B cell (primary cell): ENCODE measurements at places on chromosomes 6 and 20. TPM values are rescaled to one million over a fixed set of nuclear protein-coding genes. Genes with fewer than 3 reads are reported as not detected.

- no peak for DNase-seq
Measured at GRCh38 chr6:143298071-143298470, 152.4 kb downstream of the ADAT2 start.

Gene HMGN3
- total RNA-seq: 40.4 and 44.3 TPM in 2 replicates

GRCh38 chr20:53691060-53691810 is 97.6 kb upstream of the ZNF217 start:
- DNase-seq: no peak

Gene TRAPPC3L
- total RNA-seq: not detected in 2 replicates

- DNase-seq: peak; percentile 77
Measured at GRCh38 chr6:43308101-43308989, at the start of gene CRIP3. TSS of gene CRIP3 (minus strand) at chr6:43308826. CDS start at chr6:43308792, 34 bp downstream.

Gene SPEF1
- total RNA-seq: not detected in 2 replicates

Gene DLGAP4
- 63.6 and 68.8 TPM in 2 replicates for total RNA-seq
